ENCODE measurements at places on chromosomes 12 and 14.

GRCh38 chr12:128823216-128823915 lies 392 bp downstream of the SLC15A4 start:
- no peak for DNase-seq
- no peaks in the 10 kb centered on the region for H3K36me3 ChIP-seq
- peak overlapping the region; percentile 88 for H3K4me3 ChIP-seq

- no peak overlapping the region for H3K4me3 ChIP-seq
- H3K36me3 ChIP-seq: no peaks in the 10 kb centered on the region
Measured at GRCh38 chr12:107948391-107948945, 174.0 kb downstream of the ASCL4 start.

GRCh38 chr14:50808053-50808452 lies 22.9 kb downstream of the NIN start:
- H3K4me3 ChIP-seq: no peak overlapping the region
- H3K27ac ChIP-seq: no peak overlapping the region
- H3K36me3 ChIP-seq: no peaks in the 10 kb centered on the region
- DNase-seq: no peak
- no peaks in the 10 kb centered on the region for H3K27me3 ChIP-seq

DNA sequence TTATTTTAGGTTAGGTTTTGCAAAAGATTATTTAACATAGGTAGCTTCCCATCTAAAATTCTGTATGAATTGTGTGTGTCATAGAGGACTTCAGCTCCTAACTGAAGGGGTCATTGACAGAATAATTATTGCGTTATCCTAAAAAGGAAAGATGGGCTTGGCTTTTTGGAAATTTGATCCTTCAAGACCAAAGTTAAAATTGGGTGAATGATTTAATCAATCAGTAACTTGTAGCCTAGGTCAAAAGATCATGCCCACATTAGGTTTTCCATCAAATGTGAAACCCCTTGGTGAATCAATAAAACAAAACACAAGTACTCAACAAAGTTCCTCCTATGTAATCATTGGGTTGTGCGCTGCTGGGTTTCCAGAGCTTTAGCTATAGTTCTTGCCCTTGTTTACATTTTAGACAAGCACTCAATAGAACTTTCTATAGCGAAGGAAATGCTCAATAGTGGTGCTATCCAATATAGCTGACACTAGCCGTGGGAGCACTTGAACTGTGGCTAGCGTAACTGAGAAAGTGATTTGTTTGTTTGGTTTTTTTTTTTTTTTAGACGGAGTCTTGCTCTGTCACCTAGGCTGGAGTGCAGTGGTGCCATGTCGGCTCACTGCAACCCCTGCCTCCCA lies 37.6 kb upstream of the ARHGAP5 start:
- H3K27me3 ChIP-seq: no peaks in the 10 kb centered on the region
- H3K4me3 ChIP-seq: no peak overlapping the region
- no peak overlapping the region for H3K27ac ChIP-seq
- peaks cover 9% of the 10 kb centered on the region for H3K4me1 ChIP-seq
- no peaks in the 10 kb centered on the region for H3K36me3 ChIP-seq

- H3K4me3 ChIP-seq: no peak overlapping the region
- no peaks in the 10 kb centered on the region for H3K36me3 ChIP-seq
- H3K27me3 ChIP-seq: no peaks in the 10 kb centered on the region
- DNase-seq: no peak
- no peak overlapping the region for H3K27ac ChIP-seq
Measured at GRCh38 chr14:32436993-32437392, 107.9 kb downstream of the AKAP6 start.

- DNase-seq: no peak
- no peaks in the 10 kb centered on the region for H3K27me3 ChIP-seq
- H3K36me3 ChIP-seq: no peaks in the 10 kb centered on the region
- H3K4me1 ChIP-seq: peaks cover 25% of the 10 kb centered on the region
- no peak overlapping the region for H3K4me3 ChIP-seq
Measured at GRCh38 chr12:67826148-67826547, 163.1 kb upstream of the IFNG-AS1 start.

GRCh38 chr12:2364631-2365051 lies 311.9 kb downstream of the CACNA1C start:
- no peak overlapping the region for H3K27ac ChIP-seq
- no peak overlapping the region for H3K4me3 ChIP-seq
- no peaks in the 10 kb centered on the region for H3K36me3 ChIP-seq
- H3K27me3 ChIP-seq: no peaks in the 10 kb centered on the region

GRCh38 chr12:53115891-53116648 lies 12.8 kb downstream of the SOAT2 start:
- peaks cover 12% of the 10 kb centered on the region for H3K4me1 ChIP-seq
- peak overlapping the region; percentile 82 for H3K27ac ChIP-seq
- H3K27me3 ChIP-seq: no peaks in the 10 kb centered on the region

DNA sequence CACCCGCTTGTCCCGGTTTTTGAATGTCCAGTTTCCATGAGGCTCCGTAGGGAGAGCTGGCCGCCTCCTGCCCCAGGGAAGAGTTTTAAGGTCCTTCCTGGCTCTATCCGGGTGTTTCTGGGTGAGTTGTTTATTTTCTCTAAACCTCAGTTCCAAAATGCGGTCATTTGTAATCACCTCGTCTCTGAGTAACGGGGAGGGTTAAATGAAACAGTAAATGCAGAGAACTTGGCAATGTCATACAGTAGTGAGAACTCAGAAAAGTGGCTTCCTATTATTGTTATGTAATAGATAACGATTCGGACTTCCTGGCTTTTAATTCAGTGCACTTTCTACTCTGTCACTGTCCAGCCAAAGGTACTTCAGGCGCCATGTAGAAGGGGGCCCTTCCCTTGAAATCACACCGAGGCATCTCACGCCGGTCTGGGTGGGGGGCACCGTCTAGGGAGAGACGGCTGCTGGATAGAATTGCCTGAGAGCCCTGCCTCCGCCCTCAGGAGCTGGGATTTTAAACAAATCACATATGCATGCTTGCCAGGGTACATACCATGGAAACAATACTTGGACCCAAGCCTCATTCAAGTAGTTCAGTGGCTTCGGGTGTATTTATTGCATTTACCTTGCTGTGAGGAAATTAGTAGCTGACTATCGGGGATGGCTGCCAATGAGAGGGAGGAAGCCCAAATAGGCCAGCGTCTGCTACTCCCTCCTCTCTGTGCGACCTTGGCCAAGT lies 26.4 kb downstream of the NOS1 start:
- no peak for DNase-seq
- no peaks in the 10 kb centered on the region for H3K27me3 ChIP-seq
- H3K4me1 ChIP-seq: no peaks in the 10 kb centered on the region
- no peak overlapping the region for H3K27ac ChIP-seq

GRCh38 chr14:102280376-102280962 lies 24.5 kb downstream of the MOK start:
- no peak overlapping the region for H3K27ac ChIP-seq
- DNase-seq: no peak
- H3K4me3 ChIP-seq: no peak overlapping the region
- no peaks in the 10 kb centered on the region for H3K27me3 ChIP-seq

- peak overlapping the region; percentile 86 for H3K27ac ChIP-seq
- H3K4me3 ChIP-seq: no peak overlapping the region
- peaks cover 21% of the 10 kb centered on the region for H3K4me1 ChIP-seq
- no peaks in the 10 kb centered on the region for H3K27me3 ChIP-seq
Measured at GRCh38 chr14:92993302-92993701, 70.4 kb downstream of the CHGA start.

GRCh38 chr12:127925971-127926370 lies 341.0 kb upstream of the TMEM132C start:
- H3K27me3 ChIP-seq: no peaks in the 10 kb centered on the region
- no peak overlapping the region for H3K27ac ChIP-seq
- H3K4me1 ChIP-seq: peaks cover 12% of the 10 kb centered on the region
- H3K4me3 ChIP-seq: no peak overlapping the region
- no peaks in the 10 kb centered on the region for H3K36me3 ChIP-seq

GRCh38 chr12:102685841-102686240 lies 205.5 kb upstream of the IGF1 start:
- no peak for DNase-seq
- no peaks in the 10 kb centered on the region for H3K4me1 ChIP-seq
- no peaks in the 10 kb centered on the region for H3K36me3 ChIP-seq
- no peak overlapping the region for H3K27ac ChIP-seq
- H3K27me3 ChIP-seq: no peaks in the 10 kb centered on the region

- H3K4me3 ChIP-seq: no peak overlapping the region
- no peaks in the 10 kb centered on the region for H3K27me3 ChIP-seq
- DNase-seq: no peak
- no peaks in the 10 kb centered on the region for H3K36me3 ChIP-seq
- H3K4me1 ChIP-seq: peaks cover 5% of the 10 kb centered on the region
- H3K27ac ChIP-seq: no peak overlapping the region
Measured at GRCh38 chr14:95463171-95463901, 53.1 kb downstream of the SYNE3 start.

DNA sequence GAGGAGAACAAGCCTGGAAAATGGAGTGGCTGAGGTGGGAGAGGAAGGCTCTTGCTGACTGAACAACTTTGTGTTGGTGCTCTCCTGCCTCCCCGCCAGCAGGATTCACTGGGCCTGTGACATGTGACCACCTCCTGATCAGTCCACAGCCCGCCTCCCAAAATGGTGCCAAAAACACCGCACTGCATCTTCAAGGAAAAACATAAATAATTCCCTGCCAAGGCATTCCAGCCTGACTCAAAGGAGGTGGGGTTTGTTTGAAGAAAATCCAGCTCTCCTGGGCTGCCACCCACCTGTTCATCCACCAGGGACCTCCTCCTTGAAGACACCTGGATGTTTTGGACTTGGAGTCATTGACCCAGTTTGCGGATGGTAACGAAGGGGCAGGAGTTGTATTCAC lies 83.8 kb upstream of the PIWIL1 start:
- H3K27me3 ChIP-seq: no peaks in the 10 kb centered on the region
- H3K36me3 ChIP-seq: no peaks in the 10 kb centered on the region
- H3K27ac ChIP-seq: no peak overlapping the region
- DNase-seq: no peak

- H3K4me3 ChIP-seq: no peak overlapping the region
- H3K27me3 ChIP-seq: no peaks in the 10 kb centered on the region
- H3K4me1 ChIP-seq: no peaks in the 10 kb centered on the region
- no peak overlapping the region for H3K27ac ChIP-seq
- no peak for DNase-seq
- H3K36me3 ChIP-seq: no peaks in the 10 kb centered on the region
Measured at GRCh38 chr14:72118841-72119240, 186.6 kb downstream of the RGS6 start.

DNA sequence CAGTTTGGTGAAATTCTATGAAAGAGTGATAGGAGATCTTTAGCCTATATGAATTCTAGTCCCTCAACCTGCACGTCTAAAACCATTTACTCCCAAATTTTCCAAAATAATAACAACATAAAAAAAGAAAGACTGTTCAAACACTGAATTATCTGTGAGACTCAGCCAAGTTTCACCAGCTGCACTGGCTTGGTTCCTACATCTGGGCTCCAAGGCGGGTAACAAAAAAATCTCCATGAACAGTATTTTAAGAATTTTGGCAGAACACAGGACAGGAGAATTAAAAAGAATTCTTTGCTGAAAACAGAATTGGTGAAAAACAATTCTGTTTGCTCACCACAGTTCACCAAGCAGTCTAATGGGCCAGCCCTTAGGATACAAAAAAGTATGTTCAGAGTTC lies 536.8 kb upstream of the ATP2B1 start:
- H3K27me3 ChIP-seq: no peaks in the 10 kb centered on the region
- H3K4me1 ChIP-seq: peaks cover under 1% of the 10 kb centered on the region
- no peak overlapping the region for H3K4me3 ChIP-seq
- H3K27ac ChIP-seq: no peak overlapping the region

GRCh38 chr14:100739306-100739705 lies 12.6 kb downstream of the DLK1 start:
- H3K4me3 ChIP-seq: no peak overlapping the region
- H3K36me3 ChIP-seq: no peaks in the 10 kb centered on the region
- H3K4me1 ChIP-seq: no peaks in the 10 kb centered on the region
- no peak for DNase-seq
- H3K27ac ChIP-seq: no peak overlapping the region

DNA sequence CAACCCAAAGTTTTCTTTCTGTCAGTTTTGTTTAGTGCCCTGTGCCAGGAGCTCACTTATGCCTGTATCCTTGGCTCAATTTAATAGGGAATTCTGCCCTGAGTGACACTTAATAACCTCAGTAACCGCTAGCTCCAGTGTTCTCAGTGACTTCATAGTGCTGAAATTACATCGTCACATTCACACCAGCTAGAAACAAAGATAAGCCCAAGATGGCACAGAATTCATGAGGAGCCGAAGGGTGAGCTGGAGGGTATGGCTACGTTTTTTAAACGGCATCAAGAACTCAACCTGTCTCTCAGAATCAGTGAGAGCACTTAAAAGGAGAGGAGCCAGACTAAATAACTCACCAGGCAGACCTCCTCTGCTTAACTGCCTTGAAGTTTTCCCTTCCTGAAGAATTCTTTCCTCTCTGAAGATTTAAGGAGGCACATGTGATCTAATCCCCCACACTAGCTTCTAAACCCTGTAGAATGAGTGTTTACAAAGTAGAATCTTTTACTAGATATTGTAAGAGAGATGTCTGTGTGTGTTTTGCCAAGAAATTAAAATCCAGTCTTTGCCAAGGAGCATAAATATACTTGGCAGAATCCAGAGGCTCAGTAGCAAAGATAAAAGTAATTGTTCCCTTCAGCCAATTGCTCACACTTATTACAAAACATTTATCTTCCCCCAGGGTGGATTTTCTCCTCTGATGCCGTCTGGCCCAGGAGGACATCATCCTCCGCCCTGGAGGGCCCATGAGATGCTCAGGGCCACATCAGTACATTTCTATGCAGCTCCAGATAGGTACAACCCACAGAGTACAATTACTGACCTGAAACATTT lies 37.3 kb downstream of the PTGER2 start:
- no peak overlapping the region for H3K4me3 ChIP-seq
- H3K4me1 ChIP-seq: peaks cover 5% of the 10 kb centered on the region
- H3K27ac ChIP-seq: no peak overlapping the region
- no peaks in the 10 kb centered on the region for H3K27me3 ChIP-seq

- H3K27me3 ChIP-seq: no peaks in the 10 kb centered on the region
- H3K36me3 ChIP-seq: no peaks in the 10 kb centered on the region
- H3K4me1 ChIP-seq: peaks cover 38% of the 10 kb centered on the region
Measured at GRCh38 chr14:52700701-52701172, 5.4 kb upstream of the ERO1A start.

- peak overlapping the region; percentile 74 for H3K27ac ChIP-seq
- no peaks in the 10 kb centered on the region for H3K27me3 ChIP-seq
- DNase-seq: no peak
- H3K4me3 ChIP-seq: peak overlapping the region; percentile 6
- H3K36me3 ChIP-seq: no peaks in the 10 kb centered on the region
- H3K4me1 ChIP-seq: peaks cover 14% of the 10 kb centered on the region
Measured at GRCh38 chr12:101713059-101713682, 15.7 kb downstream of the CHPT1 start.

- no peak overlapping the region for H3K27ac ChIP-seq
- DNase-seq: no peak
- peaks cover 20% of the 10 kb centered on the region for H3K4me1 ChIP-seq
- no peak overlapping the region for H3K4me3 ChIP-seq
- no peaks in the 10 kb centered on the region for H3K27me3 ChIP-seq
- no peaks in the 10 kb centered on the region for H3K36me3 ChIP-seq
Measured at GRCh38 chr12:19572920-19573558, 133.7 kb downstream of the AEBP2 start.

DNA sequence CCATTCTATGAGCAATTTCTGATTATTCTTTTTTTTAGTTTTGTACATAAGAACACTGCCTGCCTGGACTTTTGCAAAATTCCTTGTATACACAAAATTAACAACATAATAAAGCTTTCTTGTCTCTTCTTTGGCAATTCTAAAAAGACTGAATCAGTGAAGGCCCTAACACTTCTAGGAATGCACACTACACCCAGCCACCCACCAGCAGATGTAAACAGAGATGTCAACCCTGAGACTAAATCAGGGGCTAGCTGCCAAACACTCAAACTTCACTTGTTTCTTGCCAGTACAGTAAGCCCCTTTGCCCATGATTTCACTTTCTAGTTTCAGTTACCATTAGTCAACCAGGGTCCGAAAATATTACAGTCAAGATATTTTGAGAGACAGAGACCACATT lies 15.5 kb downstream of the DCAF5 start:
- H3K27me3 ChIP-seq: no peaks in the 10 kb centered on the region
- H3K4me3 ChIP-seq: no peak overlapping the region
- H3K27ac ChIP-seq: peak overlapping the region; percentile 50
- H3K36me3 ChIP-seq: peaks cover 5% of the 10 kb centered on the region
- H3K4me1 ChIP-seq: peaks cover 43% of the 10 kb centered on the region

Data from heart right ventricle (tissue), 16 donors.